ENCODE measurements at places on chromosomes 2 and 18.

- DNase-seq = no peak
These were observed 4.7 kb downstream of the DPYSL5 start for GRCh38 chr2:26852405-26853306.

DNA sequence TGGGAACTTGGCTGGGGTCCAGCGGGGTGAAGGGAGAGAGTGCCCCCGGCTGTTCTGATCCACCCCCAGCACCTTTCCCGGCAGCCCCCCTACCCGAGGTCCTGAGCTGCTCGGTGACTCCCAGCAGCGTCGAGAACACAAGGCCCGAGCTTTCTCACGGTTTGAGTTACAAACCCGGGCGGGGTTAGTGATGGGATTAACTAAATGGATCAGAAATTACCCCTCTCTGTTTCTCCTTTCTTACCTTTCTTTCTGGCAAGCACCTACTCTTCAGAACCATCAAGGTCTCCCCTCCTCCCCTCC is 139.4 kb upstream of the GPC1 start:
- no peak for DNase-seq

- DNase-seq = no peak
These were observed 34.4 kb downstream of the NCL start for GRCh38 chr2:231429901-231430300.

- no peak for DNase-seq
These were observed 43.2 kb downstream of the CLASP1 start for GRCh38 chr2:121605820-121606733.

GRCh38 chr18:66168685-66169235 is 417.9 kb downstream of the CDH7 start:
- DNase-seq = no peak

DNA sequence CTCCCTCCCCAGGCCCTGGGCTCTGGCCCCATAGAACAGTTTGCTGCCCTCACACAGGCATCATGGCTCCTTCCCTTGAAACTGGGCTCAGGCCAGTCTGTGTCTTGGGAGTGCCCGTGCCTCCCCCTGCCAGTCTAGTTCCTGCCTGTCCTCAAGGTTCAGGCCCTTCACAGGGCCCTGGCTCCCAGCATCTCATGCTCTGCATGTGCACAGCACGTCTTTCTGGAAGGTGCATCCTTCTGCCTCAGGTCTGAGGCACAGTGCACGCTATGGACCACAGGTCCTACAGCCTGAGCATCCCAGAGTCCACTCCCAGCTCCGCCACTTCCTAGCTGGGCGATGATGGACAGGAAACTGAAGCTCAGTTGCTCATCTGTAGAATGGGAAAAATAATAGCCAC is 35.6 kb upstream of the FOSL2 start:
- no peak for DNase-seq

GRCh38 chr18:73758446-73758845 is 389.2 kb downstream of the FBXO15 start:
- no peak for DNase-seq

Data from kidney (tissue), 22 donors.